Inflammatory macrophage treated with lipopolysaccharide for 1 hour (primary cell): ENCODE measurements at places on chromosomes 4 and X.

DNA sequence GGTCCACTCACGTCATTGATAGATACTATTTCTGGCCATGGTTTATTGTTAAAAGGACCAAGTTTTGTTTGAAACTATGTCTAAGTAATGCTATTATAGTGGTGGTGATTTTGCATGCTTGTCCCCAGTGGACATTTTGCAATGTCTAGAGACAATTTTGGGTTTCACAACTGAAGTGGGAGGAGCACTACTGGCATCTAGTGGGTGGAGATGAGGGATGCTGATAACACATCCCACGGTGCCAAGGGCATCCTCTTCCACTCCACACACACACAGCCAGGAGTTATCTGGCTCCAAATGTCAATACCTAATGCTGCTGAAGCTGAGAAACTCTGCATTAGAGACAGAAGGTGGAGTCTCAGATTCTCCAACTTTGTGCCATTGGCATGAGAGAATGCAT lies 131.2 kb downstream of the FRMPD4 start:
- DNase-seq, result no peak

DNA sequence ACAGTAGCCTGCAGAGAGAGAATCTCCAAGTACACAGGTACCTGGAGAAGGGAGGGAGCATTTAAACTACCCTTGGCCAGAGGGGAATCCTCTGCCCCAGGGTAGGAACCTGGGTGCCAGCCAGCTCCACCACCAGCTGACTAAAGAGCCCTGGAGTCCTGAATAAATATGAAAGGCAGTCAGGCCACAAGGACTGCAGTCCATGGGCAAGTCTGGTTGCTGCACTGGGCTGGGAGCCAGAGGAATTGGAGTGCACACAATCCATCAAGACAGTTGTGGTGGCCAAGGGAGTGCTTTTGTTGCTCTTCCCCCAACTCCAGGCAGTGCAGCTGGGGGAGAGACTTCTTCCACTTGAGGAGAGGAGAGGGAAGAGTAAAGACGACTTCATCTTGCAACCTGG lies 172.5 kb downstream of the HNRNPD start:
- DNase-seq, result no peak

DNA sequence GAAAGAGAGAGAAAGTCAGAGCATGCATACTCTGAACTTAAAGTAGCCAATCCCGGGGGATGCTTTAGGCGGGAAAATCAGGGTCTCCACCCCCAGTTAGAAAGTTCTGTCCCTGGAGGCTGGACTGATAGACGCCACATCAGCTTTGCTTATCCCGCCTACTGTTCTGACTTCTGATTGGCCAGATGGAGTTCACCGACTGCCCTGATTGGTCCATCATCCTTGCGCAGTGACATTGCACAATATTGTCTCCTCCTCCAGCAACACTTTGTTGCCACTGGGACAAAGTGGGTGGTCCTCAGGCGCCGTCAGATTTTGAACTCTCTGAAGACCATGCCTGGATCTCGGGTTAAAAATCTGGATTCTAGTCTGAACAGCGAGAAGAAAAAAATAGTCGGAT lies 50.3 kb downstream of the SSX3 start:
- no peak for DNase-seq

- no peak for DNase-seq
Measured at GRCh38 chrX:29662759-29663503, 552.4 kb upstream of the MAGEB2 start.

GRCh38 chr4:44415251-44415650 lies 33.4 kb downstream of the KCTD8 start:
- no peak for DNase-seq

GRCh38 chrX:96689991-96690390 lies 5.3 kb downstream of the DIAPH2 start:
- no peak for DNase-seq

DNA sequence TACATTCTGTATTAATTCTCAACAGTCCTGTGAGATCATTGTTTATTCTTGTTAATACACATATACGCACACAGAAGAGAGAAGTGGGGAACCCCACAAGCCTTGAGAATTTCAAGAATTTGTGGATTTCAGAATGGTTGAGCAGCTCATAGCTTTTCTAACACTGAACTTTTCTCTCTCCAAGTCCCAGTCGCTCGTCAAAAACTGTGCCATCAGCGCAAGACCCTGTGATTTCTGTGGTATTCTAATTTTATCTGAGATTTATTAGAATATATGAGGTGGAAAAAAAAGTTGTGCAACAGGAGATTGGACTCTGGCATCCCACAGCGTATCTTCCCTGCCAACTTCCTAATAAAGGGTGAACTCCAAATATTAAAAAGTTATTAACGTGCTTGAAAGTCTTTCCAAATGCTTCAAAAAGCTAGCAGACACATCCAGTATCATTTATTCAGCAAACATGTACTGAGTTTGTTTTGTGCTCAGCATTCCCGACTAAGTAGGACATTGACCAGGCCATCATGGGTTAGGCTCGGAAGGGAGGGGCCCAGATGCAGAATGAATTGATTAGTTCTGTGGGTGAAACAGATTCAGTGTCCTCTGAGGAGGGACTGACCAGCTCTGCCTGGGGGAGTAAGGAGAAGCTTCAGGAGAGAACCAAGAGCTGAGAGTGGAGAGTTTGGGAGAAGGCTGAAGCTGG lies 165.6 kb downstream of the CBR4 start:
- DNase-seq, result no peak

DNA sequence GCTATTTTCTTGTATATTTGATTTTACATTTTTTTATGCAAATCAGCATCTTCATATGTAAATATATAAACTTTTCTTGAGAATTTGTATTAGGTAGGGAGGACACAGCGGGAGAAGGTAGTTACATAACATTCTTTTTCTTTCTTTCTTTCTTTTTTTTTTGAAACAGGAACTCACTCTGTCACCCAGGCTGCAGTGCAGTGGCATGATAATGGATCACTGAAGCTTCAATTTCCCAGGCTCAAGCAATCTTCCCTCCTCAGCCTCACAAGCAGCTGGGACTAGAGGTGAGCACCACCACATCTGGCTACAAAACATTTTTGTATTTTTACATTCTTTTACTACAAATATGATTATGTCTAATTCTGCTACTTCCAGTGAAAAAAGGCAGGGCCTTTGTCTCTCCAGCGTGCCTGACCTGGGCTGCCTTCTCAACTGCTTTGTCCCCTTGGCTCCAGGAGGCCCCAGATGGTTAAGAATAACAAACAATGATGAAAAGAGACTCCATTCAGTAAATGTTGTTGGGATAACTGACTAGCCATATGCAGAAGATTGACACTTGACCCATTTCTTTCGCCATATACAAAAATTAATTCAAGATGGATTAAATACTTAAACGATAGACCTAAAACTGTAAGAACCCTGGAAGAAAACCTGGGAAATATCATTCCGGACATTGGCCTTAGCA lies 46.5 kb upstream of the FAT4 start:
- DNase-seq, result no peak

DNA sequence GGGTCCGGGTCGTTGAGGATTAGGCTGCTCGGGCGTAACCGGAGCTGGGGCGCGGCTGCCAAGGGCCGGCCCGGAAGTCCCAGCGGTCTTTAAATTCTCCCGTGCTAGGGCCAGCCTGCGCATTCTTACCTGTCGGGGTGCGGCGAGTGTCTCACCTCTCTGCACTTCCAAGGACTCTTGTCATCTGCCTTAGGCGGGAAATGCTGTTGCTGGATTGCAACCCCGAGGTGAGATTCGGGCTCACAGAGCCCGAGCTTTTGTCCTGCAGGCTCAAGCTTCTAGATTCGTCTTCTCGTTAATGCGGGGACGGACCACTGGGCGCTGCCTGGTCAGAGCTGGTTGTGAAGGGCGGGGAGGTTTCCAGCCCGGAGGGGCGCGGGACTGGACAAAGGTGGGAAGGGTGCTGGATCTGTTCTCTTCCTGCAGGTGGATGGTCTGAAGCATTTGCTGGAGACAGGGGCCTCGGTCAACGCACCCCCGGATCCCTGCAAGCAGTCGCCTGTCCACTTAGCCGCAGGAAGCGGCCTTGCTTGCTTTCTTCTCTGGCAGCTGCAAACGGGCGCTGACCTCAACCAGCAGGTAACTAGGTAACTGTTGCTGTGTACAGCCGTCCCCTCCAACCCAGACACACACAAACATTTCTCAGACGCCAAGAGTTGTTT lies at the start of gene ANKRD37:
Gene ANKRD37, plus strand, starts transcription at position 118 of the 662 bp plus-strand sequence. Its CDS starts 83 bp downstream, at position 201.
- DNase-seq, result no peak

- no peak for DNase-seq
Measured at GRCh38 chrX:86002076-86002896, 45.1 kb downstream of the CHM start.

DNA sequence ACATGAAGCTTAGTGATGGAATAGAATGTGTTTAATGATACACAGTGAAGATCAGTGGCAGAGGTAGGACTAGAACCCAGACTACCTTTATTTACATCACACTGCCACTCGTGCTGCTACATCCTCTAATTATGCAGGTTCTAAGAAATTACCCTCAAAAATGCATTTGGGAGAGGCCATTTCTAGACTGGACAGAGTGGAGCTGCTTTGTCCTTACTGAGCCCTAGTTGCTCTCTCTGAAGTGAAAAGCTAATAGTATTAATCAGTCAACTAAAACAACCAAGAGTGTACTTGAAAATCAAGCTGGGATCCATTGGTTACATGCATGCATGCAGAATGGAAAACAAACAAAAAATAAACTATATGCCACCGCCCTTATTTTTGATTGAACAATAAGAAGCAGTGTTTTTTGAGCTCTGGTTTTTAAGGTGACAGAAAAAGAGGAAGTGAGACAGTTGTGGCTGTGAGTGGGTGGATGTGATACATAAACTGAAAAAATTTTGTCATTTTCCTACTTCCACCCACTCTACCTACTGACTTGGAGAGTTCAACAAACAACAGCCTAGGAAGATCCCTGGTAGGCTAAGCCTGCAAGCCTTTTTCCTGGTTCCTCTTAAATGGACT lies 6.8 kb upstream of the VSIG4 start:
- DNase-seq, result peak; percentile 78
